Cerebellar nuclear complex (tissue), 1 donor: ENCODE measurements at places on chromosomes 11 and 22.

- no peak for DNase-seq
Observed at GRCh38 chr11:94705891-94706615, 62.1 kb upstream of the AMOTL1 start.

DNA sequence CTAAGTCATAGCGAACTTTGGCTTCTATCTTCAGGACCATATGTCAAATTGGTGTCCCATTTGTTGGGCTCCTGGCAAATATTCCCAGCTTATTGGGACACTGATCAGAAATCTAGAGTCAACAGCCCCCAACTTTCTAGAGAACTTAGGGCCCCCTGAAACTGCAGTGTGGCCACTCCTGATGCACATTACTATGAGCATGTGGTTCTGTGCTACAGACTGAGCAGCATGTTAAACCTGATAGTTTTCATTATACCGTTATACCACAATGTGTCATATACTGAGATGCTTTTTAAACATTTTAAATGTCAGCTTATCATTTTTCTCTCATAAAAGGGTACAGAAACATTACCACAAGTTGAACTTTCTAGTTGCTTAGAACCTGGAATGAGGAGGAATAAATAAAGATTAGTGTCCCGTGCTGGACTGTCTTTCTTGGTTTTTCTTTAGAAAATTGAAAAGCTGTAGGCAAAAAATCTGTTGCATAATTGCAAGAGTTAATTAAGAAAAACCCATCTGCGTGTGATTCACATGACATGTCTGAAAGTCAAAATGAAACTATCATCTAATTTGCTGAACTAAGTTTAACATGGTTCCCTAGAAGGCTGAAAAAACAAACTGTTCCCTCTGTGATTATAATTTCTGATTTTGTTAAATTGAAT is 16.4 kb upstream of the CTSC start:
- DNase-seq: no peak

DNA sequence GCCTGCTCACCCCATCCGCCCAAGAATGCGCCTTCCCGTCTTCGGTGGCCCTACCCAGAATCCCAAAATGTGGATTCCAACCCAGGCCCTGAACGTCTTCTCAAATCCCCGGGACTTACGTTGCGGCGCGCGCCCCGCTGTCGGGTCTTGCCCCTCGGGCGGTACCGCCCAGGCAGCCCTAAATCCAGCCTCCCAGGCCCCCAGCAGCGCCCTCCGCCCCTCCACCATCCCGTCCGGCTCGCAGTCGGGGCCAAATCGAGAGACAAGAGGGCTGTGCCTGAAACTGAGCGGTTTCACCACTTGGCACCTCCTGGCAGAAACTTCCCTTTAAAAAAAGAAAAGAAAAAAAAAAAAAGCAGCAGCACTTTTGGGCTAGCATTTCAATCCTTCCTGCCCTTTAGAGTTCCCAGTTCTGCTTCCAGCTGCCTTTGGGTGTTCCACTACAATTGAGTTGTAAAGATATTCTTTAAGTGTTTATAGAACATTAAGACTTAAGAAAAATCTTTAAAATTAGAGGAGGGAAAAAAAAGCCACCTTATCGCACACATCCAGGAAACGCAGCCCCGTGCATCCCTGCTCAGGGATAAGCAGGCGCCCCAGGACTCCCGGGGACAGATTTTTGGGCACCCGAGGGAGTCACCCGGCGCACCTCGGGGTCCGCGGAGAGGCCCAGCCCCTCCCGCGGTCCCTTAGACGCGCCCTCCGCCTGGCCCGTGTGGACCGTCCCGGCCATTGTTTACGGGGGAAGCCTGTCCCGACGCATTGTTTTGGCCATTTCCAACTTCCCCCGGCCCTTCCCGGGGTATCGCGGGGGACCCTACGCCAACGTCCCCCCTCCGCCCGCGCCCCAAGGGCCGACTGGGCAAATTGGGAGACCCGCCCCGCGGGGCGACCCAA is 57.6 kb downstream of the KCNJ4 start:
- no peak for DNase-seq

GRCh38 chr11:94134651-94135512 is 6.2 kb downstream of the PANX1 start:
- DNase-seq: no peak

- no peak for DNase-seq
Observed at GRCh38 chr22:33921525-33922348, 1.5 kb upstream of the LARGE1 start.

- no peak for DNase-seq
Observed at GRCh38 chr22:34776817-34777216, 289.1 kb upstream of the ISX start.

DNA sequence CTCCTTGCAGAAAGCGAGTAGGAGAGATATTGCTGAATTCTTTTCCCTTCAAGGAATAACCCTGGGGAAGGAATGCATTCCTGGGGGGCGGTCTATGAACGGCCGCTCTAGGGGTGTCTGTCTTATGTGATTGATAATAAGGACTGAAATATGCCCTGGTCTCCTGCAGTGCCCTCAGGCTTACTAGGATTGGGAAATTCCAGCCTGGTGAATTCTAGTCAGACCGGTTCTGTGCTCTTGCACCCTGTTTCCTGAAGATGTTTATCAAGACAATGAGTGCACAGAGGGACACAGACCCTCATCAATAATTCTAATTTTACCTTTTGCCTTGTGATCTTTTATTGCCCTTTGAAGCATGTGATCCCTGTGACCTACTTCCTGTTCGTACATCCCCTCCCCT is 140.7 kb downstream of the LUZP2 start:
- no peak for DNase-seq

DNA sequence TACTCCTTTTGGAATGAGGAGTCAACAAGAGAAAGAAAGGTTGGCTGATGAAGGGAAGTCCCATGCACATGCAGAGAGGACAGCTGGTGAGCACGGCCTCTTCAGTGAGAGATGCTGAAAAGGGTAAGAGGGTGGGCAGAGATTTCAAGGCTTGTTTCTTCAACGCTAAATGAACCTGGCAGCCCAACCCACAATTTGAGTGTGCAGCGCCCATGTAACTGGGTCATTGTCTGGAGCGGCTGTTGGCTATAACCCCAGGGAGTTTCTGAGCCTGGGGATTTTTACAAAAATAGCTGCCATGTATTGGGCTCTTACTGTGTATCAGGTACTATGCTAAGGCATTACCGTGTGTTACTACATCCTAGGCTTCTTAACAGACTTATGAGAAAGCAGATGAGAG is 594.1 kb downstream of the ETS1 start:
- no peak for DNase-seq

- DNase-seq: no peak
Observed at GRCh38 chr11:102622258-102622657, 2.9 kb downstream of the MMP20 start.

- DNase-seq: no peak
Observed at GRCh38 chr11:128190312-128190711, 397.0 kb downstream of the ETS1 start.

- no peak for DNase-seq
Observed at GRCh38 chr11:93518081-93518480, 25.1 kb downstream of the SMCO4 start.

DNA sequence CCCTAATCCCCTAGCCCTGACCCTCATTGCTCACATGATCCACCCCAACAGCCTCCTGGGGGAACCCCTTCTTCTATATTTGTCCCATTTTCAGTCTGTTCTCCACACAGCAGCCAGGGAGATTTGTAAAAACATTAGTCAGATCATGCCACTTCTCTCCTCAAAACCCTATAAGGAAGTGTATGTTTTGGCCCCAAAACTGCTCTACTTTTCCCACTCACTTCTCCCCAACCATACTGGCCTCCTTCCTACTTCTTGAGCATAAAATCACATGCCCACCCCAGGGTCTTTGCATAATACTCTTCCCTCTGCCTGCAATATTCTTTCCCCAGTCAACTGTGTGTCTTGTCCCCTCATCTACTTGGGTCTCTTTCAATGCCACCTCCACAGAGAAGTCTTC is 4.7 kb upstream of the SLC22A12 start:
- DNase-seq: no peak

- DNase-seq: no peak
Observed at GRCh38 chr22:46620588-46621242, 529 bp downstream of the GRAMD4 start.

- DNase-seq: no peak
Observed at GRCh38 chr11:1336836-1337646, 27.6 kb upstream of the TOLLIP start.

GRCh38 chr11:63599211-63600122 is 14.8 kb downstream of the PLAAT3 start:
- no peak for DNase-seq

- DNase-seq: no peak
Observed at GRCh38 chr11:73478737-73479347, 102.6 kb downstream of the RELT start.

GRCh38 chr11:124892750-124893454 is 4.8 kb downstream of the ROBO4 start:
- DNase-seq: no peak

DNA sequence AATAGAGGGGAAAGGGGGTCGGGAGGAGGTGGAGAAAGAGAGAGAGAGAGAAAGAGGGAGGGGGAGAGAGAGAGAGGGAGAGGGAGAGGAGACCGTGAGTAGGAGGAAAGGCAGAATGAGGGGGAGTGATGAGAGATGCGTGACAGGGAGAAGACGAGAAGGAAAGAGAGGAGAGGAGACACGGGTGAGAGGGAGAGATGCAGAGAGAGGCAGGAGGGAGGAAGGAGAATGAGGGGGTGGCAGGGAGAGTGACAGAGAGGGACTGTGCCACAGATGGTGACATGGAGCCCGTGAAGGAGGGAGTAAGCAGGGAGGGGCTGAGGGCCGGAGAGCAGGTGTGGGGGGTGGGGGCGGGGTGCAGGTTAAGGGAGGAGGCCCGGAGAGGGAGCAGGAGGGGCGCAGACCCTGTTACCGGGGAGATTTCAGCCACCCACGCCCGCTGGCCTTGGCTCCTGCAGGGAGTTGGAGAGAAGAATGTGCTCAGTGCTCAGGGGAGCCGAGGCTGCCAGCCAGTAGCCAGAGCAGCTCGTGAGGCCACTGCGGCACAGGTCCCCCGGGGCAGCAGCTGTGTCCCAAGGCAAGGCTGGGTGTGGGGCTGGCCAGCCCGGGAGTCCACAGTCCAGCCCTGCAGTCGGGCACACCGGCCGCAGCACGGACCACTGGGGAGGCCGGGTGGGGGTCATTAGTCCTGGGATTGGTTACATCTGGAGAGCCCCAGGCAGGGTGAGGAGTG is at the start of gene SSTR3:
Gene SSTR3, minus strand, starts transcription at position 304 of the 733 bp plus-strand sequence. CDS start 4,674 bp downstream, outside the sequence.
- no peak for DNase-seq

- no peak for DNase-seq
Observed at GRCh38 chr22:17117890-17118289, 3.3 kb downstream of the TMEM121B start.

DNA sequence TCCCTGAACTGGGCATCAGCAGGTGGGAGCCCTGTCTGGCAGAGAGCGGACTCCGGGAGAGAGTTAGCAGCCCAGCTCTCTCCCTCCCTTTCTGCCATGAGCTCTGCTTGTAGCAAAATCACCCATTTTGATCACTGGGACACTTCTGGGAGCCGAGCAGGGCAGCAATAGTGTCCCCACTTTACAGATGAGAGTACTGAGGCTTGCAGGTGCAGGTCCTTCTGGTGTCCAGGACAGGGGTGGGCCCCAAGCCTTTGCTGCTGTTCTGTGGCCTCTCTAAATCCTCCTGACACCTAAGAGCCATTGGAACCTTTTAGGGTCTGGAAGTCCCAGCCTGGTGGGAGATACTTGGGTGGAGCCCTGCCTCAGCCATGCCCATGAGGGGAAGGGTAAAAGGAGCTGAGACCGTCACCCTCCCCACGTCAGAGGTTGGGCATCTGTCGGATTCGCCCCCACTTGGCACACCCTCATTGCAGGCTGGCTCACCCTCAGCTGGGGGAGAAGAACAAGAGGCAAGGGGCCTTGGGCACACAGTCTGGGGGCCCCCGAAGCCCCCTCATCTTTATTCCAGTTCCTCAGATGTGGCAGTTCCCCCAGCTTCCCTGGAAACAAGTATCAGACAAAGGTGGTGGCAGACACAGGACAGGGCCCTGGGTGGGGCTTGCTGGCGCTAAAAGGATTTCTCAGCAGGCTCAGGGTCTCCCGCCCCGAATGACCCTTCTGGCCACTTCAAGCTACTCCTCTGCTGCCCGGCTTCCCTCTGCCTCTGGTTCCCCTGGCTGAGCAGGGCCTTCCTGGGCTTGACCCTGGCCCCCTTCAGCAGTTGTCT is 4.5 kb downstream of the RIN1 start:
- no peak for DNase-seq

DNA sequence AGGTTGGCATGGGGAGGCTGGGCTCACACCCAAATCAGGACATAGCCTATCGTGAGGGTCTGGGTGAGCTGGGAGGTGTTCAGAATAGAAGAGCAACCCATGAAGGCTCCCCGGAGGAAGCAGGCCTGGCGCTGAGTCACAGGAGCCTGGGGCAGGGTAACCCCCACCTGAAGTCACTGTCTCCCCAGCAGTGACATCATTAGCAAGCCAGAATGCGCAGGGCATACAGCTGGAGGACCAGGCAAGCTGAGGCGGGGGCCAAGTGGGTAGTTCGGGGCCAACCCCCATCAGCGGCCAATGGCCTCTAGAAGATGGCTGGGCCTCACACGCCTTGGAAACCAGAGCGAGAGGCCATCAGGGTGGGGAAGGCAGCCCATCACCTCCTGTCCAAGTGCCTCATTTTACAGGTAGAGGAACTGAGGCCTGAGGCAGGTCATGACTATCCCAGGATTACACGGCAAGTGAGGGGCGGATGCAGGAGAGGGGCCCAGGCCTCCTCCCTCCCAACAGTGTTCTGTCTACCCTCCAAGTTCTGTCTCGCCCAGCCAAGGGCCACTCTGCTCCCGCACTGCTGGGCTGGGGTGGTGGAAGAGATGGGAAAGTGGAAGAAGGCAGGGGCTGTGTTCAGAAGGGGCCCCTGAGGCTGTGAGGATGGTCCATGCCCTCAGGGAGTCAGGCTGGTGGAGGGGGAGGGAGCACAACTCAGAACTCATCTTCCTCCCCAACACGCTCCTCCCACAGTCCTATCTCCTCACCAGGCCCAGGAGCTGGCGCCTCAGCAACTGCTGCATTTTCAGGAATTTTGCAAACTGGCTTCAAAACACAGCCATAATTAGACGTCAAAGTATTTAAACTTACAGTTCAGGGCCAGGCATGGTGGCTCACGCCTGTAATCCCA is 24.6 kb downstream of the RPL3 start:
- DNase-seq: no peak

DNA sequence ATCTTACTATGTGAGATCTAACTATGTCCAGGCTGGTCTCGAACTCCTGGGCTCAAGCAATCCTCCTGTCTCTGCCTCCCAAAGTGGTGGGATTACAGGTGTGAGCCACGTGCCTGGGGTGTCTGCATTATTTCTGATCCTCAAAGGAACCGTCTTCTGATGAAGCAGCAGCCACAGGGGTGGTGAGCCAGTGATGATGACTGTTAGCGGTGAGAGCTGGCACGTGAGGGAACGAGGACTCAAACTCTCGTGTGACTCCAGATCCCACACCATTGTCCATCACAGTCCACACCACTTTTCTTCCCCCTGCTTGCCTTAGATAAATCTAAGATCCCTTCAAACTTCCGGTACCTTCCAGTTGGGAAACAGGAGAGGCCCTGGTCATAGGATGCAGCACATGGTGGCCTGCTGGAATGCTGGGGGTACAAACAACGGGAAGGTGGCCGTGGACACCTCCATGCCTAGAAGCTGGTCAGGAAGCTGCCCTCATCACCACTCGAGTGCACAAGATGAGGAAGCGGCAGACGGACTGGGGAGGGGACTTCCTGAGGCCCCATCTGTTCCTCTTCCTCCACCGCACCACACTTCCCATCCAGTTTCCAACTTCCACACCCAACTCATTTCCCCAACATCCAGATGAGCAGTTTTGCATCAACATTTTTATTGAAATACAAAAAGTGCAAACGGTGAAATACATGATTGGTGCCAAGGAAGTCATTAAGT is 23.8 kb downstream of the ARHGAP1 start:
- no peak for DNase-seq
